Stimulated activated CD4-positive, alpha-beta T cell treated with anti-CD3 and anti-CD28 coated beads, Interleukin-4, amount 100 ng/mL, for 1 hour (primary cell): ENCODE measurements at places on chromosomes 2 and 18.

GRCh38 chr2:155377266-155377680, 678.8 kb downstream of the KCNJ3 start:
- DNase-seq = no peak

GRCh38 chr2:213285404-213285803, 1.1 kb downstream of the SPAG16 start:
- no peak for DNase-seq

- DNase-seq = no peak
Observed at GRCh38 chr2:141856215-141856919, 274.4 kb downstream of the LRP1B start.

DNA sequence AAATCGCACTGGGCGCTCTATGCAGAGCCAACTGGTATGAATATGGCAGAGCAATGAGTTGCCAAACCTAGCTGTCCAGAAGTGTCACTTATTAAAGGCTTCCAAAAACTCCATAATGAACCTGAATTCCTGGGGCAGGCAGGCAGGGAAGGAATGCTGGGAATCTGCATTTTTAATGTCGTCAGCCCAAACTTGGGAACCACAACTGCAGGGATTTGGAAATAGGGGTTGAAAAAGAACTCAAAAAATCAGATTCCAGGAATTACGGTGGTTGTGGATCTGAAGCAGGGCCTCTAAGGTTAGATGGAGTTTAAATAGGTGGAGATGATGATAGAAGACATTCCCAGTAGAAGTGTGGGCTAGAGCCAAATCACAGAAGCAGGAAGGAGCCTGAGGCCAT, 15.0 kb downstream of the NCKAP5 start:
- no peak for DNase-seq

- no peak for DNase-seq
Observed at GRCh38 chr2:60149176-60149575, 404.3 kb downstream of the BCL11A start.

- no peak for DNase-seq
Observed at GRCh38 chr2:227889336-227889735, 17.9 kb downstream of the DAW1 start.

DNA sequence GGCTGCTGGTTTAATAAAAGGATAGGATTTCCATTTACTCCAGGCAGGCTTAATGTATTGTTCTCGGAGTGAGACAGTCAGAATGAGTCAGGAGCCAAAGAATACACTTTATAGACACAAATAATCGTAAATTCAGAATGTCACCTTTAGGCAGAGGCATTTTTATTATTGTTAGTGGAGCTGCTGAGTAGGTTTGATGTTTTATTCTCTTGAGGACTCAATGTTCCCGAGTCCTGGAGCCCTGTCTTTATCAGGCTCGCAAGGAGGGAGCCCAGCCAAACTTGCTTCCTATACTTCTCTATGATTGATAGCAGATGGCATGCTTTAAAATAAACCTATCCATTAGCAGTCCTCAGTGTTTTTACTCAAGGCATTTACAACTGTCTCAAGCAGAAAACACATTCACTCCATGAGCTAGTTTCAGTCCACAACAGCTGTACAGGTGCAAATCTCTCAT, 492.3 kb upstream of the ZEB2 start:
- no peak for DNase-seq

GRCh38 chr2:158412206-158412605, 44.3 kb downstream of the CCDC148 start:
- DNase-seq = no peak

- DNase-seq = no peak
Observed at GRCh38 chr2:44848026-44848425, 93.5 kb upstream of the SIX3 start.

DNA sequence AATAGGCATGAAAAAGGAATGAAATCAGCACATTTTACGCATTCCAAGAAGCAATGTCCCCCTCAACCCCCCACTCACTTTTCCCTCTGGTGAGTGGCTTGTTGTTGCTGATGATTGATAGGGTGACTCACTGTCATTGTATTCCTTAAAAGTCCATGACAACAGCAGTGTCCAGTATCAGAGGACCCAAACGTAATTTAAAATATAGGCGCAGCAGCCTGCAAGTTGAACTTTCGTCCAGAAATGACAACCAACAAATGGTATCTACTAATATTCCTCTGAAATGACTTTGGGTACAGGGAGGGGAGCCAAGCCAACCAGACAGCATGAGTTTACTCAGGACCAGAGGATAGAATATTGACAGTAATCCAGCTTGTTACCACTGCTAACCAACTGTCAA, 182.9 kb upstream of the SIX3 start:
- no peak for DNase-seq

- no peak for DNase-seq
Observed at GRCh38 chr2:140975237-140975636, 1155.6 kb downstream of the LRP1B start.

DNA sequence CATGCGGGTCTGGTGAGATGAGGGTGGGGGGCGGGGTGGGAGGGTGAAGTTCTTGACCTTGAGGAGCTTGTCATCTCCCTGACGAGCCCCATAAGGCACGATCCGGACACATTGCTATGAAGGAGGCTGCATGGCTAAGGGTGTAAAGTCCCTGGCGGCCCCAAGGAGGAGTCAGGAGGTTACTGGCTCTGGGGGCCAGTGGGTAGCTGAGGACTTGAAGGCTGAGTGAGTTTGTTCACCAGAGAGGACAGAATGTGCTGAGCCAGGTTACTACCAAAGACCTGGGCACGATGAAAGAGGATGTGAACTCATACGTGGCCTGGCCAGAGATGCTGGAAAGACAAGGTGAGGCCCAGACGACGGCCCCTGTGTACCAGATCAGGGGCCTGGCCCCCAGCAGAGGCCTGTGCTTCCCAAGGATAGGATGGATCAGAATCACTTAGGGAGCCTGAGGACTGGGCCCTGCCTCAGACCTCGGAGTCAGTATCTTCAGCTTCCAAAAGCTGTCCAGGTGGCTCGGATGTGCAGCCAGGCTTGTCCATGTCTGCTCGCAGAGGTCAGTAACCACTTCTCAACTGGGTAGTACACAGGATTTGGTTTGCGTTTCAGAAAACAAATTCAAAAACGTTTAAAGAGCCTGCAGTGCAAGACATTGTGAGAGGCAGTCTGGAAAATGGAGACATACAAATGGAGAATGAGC, 110.9 kb downstream of the RNF144A start:
- DNase-seq = no peak

GRCh38 chr2:5885451-5886173, 193.4 kb downstream of the SOX11 start:
- no peak for DNase-seq

GRCh38 chr2:102350137-102350793, 5.3 kb upstream of the IL18R1 start:
- no peak for DNase-seq

- no peak for DNase-seq
Observed at GRCh38 chr2:52976143-52976949, 791.3 kb upstream of the CHAC2 start.

DNA sequence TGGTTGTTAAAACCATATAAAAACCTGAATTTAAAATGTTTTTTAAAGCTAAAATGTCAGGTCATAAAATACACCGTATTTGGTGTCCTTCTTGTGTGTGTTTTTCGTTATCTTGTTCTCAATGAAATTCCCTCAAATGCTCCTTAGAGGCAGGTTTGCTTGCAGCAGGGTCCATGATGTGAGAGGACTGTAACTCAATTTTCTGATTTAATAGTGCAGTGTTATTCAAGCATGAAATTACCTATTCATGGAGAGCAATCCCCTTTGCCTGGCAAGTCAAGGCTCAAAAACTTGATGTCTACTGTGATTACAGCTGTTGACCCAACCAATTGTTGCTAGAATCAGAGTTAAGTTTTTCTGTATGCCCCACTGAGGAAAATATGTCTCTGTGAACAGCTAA, 318.2 kb downstream of the GALNT13 start:
- DNase-seq = no peak

- no peak for DNase-seq
Observed at GRCh38 chr2:183222751-183223150, 98.5 kb downstream of the NUP35 start.

DNA sequence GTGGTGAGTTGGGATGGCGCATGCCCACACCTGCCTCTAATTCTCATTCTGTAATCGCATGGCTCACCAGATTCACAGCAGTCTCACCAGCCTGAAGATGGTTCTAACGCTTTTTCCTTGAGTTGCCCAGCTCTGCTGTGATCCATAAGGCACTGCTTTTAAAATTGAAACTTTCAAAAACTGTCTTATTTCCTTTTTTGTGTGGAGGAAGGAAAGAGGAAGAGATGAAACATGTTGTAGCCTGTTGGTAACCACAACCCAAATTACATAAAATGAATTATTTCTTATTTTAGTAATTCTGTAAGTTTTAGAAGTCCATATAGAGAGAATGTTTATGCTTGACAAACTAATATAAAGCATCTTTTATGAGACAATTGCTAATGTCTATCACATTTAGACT, 165.4 kb downstream of the RBM43 start:
- no peak for DNase-seq

GRCh38 chr2:170911314-170911889, 17.7 kb upstream of the GORASP2 start:
- DNase-seq = no peak

GRCh38 chr2:161995553-161996016, 78.4 kb downstream of the DPP4 start:
- no peak for DNase-seq

GRCh38 chr2:148221926-148222325, 201.0 kb downstream of the MBD5 start:
- no peak for DNase-seq

- DNase-seq = no peak
Observed at GRCh38 chr2:23260621-23261020, 124.4 kb upstream of the KLHL29 start.

DNA sequence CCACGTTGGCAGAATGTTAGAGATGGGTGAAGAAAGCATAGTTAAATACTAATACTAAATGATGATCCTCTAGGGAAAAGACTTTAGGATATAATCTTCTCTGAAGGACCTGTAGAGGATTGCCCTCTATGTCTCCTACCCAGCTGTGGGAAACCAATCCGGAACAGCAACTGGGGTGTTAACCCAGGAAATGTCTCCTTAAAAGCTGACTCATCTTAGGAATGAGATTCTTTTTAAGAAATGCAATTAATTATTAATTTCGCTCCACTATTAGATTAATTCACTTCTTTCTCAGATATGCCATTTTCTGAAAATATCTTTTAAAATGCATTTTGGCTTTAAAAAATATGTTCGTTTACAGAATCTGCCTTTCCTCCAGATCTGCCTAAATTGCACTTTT, 7.4 kb downstream of the SCN3A start:
- DNase-seq = no peak

DNA sequence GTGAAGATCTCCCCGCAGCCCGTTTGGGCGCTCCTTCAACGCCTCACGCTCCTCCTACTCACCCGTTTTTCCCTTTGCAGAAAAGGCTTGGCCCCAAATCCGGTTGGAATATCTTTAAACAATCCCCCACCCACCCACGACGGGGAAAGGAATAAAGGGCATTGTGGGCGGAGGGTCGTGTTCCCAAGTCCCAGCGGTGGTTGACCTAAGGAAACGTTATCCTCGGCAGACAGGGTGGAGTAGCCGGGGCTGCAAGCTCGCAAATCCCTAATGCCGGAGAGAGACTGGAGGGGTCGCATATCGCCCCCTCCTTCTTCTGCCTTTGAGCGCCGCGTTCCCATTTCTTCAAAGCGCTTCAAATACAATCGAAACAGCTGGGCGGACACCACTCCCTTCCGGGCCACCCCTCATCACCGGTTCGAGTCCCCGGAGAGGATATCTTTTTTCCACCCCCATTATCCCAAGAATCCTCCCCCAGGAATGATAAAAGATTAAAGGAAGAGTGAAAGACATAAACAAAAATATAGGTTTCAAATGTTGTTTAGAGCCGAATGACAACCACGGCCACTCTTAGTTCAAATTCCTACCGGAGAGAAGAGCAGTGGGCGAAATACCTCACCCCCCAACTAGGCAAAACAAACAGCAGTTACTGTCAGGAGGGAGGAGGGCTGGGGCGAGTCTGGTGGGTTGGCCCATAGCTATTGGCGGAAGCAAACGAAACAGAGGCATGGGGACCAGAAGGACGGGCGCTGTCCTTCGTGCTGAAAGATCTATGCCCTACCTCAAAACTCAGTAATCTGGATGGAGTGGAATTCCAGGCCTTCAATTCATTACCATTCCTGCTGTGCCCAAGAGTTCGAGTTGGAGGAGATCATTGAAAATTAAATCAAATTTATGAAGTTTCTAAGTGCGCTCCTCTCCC, 2.8 kb upstream of the GAD1 start:
- peak; percentile 27 for DNase-seq

DNA sequence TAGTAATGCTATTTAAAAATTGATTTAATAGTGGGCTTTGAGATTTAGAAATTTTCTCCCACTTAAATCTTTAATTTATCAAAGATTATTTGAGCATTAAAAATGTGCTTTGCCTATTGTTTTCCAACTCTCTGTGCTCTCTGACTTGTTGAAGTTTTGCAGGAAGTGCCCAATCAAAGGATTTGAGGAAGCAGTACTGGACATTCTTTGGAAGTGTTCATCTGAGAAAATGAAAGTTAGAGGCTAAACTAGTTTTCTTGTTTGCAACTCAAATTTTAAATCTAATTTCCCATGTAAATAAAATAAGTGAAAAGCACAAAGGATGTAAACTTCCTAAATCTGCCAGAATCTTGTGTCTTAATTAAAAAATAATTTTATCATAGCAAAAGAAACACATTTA, 89.1 kb downstream of the CAMKMT start:
- no peak for DNase-seq

DNA sequence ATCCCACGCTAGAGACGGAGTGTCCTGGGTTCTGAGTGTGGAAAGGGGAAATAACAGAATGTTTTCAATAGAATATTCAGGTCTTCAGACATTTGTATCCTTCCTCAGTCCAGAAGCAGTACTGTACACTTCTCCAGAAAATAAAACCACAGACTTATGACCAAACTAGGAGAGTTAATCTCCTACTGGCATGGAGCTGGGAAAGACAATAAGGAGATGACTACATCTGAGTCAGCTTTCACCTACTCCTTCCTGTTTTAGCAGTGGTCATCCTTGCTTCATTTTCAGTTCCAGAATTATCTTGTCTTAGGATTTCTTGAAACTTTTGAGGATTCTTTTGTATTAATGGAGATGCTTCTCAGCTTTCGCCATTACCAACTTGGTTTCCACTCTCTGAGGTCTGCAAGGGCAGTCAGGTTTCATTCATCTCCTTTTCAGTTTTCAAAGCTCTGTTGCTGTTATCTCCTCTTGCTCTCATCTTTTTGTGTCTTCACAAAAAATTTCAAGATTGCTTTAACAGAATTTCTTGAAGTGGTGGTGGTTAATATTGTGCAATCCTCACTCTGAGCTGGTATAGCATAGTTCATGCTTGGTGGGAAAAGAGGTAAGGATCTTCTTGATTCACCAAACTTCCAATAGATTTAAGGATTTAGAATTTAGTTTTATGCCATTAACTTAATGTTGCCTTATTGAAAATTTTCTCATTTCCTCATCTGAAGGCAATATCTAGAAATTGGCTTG, 23.7 kb upstream of the NR4A2 start:
- DNase-seq = no peak

DNA sequence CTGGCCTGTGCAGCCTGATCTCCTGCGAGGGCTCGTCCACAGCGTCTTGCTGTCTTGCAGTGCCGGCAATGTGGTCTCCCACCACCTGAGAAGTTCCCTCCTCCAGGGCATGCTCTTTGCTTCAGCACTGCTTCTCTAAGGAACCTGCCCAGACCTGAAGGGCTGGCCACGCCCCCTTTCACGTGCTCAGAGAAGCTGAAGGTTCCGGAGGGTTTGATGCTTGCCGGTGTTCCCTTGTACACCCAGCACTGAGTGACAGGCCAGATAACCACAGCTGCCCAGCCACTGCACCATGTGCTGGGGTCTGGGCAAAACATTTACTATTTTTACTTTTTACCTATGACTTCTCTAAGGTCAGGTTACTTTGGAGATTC, 1.7 kb upstream of the POLR2D start:
- peak; percentile 65 for DNase-seq

GRCh38 chr2:162963156-162963555, 124.6 kb upstream of the KCNH7 start:
- no peak for DNase-seq
